ENCODE measurements at places on chromosomes 2 and 18.
A peak's percentile ranks its signal among the peaks of the same experiment; 100 is the strongest.

GRCh38 chr2:229798446-229799155 lies 84.2 kb upstream of the DNER start:
- DNase-seq: no peak

DNA sequence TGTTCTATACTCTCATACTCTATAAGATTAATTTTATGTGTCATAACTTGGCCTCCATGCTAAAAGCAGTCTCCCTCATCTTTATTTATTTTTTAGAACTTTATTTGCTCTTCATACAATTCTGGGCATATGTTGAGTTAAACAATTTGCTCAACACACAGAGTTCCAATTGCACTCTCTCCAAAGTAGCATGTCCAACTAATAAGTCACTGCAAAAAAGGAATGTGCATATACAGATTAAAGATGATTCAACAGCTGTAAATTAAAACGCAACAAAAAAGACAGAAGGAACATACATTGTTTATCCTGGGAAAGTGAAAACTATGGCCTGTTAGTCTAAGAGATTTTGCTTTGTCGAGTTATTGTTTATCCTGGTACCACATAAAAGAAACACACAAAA lies 277.7 kb upstream of the ACVR2A start:
- no peak for DNase-seq

GRCh38 chr18:60044290-60045006 lies 144.7 kb downstream of the PMAIP1 start:
- DNase-seq: no peak

DNA sequence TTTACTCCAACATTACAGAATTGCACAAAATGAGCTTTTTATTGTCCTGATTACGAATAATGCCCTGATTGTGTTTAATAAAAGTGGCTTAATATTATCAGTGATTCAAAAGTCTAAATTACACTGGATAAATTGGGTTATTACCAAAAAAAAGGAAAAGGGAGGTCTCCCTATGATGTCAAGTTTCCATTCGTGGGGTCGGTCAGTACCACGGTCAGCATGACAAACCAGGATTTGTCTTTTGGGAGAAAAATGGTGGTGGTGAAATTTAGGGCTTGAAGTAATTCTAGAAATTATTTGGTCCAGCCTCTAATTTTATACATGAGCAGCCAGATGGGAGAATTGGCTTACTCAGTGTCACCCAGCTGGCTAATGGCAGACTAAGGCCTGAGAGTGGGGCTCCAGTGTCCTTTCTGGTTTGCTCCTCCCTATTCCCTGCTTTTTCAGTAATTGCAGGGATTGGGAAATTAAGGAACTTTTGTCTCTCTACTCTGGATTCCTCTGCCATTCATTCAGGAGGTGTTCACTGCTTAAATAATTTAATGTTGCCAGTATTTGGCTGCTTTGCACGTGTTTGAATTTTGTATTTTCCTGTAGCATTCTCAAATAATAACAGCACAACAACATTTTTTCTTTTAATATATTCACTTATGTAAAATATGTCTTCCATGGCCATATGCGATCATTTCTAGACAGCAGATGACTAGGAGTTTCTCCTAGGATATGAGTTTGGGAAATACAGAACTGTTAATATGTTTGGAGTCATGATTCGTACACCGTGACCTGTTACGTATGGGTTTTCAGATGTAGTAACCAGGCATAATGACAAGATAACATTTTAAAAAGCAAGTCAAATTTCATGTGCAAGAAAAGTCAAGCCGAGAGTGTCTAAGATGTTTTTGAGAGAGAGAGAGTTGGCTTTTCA lies 128.9 kb upstream of the NOSTRIN start:
- DNase-seq: no peak

DNA sequence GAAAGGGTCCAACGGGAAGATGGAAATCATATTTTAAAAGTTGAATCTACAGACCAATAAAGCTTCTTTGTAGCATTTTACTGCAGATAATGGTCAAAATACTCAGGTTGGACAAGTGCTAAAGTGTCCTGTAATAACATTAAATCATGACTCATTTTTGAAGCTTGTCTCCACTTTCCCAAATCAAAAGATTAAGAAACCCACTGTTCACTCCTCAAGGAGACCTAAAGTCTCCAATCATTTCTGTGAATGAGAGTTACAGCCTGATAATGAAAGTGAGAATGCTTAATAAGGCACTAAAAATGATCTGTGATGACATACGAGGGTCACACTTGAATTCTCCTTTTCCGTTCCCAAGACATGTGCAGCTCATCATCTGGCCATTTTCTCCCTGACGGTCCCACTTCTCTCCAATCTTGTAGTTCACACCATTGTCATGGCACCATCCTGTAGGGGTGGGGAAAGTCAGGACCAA lies 53.4 kb downstream of the ATIC start:
- no peak for DNase-seq

DNA sequence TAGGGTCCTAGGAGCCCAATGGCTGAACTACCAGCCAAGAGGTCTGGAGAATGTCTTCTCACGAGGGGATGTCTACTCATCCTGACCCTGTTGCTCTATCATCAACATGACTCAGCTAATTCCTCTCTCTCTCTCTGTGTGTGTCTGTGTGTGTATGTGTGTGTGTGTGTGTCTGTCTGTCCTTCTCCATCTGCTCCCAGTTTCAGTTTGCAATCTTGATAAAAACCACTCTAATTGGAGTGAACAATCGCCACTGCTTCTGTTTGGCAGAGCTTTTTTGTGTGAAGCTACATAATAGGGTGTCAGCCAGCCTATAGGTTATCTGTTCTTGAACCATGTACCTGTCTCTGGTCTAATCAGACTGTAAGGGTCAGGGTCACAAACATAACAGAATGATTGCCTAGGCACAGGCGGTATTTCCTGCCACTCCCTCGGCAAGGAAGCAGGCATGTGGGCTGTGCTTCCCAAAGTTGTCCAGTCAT lies 219.8 kb downstream of the SH3BP4 start:
- DNase-seq: no peak

GRCh38 chr2:229129738-229130371 lies 141.2 kb downstream of the PID1 start:
- DNase-seq: no peak

DNA sequence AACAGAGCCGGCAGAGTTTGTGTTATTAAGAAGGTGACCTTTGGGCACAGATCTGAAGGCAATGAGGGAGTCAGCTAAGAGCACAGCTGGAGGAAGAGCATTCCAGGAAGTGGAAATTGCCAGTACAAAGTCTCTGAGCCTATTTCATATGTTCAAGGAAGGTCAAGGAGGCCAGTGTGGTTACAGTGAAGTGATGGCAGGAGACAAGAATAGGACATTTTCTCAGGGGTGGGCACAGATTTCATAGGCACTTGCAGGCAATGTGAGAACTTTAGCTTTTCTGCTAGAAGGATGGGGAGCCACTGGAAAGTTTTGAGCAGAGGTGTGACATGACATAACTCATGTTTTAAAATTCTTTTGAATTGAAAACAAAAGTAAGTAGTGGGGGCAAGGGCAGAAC lies 50.3 kb downstream of the ARHGAP25 start:
- DNase-seq: no peak

- no peak for DNase-seq
Measured at GRCh38 chr2:68237404-68237803, 14.9 kb downstream of the PPP3R1 start.

GRCh38 chr2:10906926-10907625 lies 4.7 kb upstream of the KCNF1 start:
- DNase-seq: no peak

GRCh38 chr2:59804732-59805131 lies 748.7 kb downstream of the BCL11A start:
- no peak for DNase-seq

- DNase-seq: peak; percentile 77
Measured at GRCh38 chr2:38806015-38806732, 28.2 kb downstream of the GEMIN6 start.

DNA sequence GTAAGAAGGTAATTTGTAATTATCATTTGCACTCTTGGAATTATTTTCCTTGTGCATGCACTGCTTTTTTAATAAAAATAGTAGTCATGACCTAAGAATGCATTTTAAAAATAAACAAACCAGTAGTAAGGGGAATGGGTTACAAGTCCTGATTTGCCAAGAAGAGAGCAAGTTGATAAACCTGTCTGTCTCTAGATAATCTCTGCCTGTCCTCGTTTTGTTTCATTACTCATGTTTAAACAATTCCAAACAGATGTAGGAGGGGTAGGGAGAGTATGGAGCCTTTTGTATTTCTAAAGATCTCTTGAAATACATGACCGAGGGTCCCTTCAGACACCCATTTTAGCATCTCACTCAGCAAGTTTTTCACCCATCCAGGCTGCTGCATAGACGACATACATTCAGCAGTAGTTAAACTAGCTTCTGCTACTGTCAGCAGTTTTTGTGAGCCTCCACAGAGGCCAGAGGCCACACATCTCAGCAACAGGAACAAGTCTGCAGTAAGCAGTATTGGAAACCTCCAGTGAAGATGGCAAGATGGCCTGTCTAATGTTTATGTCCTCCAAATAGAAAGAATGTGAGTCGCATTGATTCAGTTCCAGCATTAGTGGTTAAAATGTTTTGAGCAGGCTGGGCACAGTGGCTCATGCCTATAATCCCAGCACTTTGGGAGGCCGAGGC lies 2.3 kb upstream of the EXOC6B start:
- no peak for DNase-seq

GRCh38 chr2:226131299-226131784 lies 668.3 kb downstream of the IRS1 start:
- no peak for DNase-seq

DNA sequence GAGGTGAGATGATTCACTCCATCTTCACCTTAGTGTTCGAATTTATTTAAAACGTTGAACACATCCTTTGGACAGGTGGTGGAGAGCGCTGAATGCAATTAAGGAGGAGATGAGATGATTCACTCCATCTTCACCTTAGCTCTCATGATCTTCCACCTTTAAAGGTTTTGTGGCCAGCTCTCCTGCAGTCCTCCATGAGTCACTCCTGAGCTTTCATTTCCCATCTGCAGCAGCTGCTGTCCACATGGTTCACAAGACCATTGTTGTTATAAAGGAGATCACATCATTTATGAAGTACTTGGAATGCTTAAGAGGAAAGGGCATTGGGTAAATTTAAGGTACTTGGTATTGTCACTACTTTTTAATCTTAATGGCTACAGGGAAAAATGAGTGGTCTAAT lies 298.5 kb downstream of the PAX3 start:
- no peak for DNase-seq

DNA sequence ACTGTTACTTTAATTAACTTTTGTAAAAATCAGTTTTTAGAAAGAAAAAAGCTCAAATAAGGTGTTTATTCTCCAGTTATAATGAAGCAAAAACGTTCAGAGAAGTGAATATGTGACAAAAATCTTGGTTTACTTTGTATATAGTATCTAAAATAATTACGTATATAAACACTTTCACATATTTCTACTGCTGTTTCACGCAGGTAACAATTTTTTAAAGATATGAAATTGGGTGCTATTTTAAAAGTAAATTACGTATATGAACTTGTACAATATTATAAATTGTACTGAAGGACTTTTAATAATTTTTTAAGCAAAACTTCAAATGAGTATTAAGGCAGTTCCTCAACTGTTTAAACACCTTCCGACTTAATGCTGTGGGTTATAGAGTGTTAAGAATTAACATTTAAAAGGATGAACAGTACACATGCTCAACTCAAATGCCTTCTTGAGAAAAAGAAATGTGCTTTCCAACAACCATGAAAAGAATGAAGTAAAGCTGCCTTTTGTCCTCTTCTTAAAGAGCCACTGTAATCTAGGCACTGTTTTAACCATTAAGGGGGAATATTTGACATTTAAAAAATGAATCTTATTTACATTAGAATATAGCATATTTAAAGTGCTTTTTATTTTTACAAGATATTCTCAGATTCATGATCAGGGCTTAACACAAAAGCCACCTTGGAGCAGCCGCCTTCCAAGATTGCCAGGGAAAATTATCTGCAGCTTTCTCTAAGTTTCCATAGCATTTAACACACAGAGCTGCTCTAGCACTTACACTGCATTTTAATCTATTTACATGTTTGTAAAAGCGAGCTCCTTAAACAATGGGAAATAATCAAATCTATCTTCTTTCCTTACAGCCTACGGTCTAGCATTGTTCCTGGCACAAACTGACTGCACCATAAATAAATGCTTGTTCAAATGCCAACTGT lies 56.5 kb upstream of the CDKL4 start:
- no peak for DNase-seq

DNA sequence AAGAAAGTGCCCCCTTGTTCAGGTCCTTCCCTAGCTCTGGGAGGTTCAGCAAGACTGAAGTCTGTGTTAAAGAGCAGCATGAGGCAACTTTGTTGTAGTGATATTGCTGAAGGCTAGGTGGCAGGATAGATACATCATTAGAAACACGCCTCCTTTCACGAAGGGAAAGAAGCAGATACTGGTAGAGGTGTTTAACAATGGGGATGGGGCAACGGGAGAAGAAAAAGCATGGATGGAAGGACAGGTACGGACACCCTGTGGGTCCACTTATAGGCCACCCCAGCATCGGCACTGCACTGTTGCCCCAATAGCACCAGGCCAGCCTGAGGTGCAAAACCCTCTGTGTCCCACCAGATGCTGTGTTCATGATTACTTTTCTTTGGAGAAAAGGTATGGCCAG lies 3.5 kb upstream of the IGFBP5 start:
- peak; percentile 78 for DNase-seq

- DNase-seq: peak; percentile 48
Measured at GRCh38 chr2:155310589-155310988, 612.1 kb downstream of the KCNJ3 start.

- DNase-seq: no peak
Measured at GRCh38 chr2:24971286-24971535, 544 bp downstream of the DNAJC27 start.

- no peak for DNase-seq
Measured at GRCh38 chr2:71783815-71784214, 330.5 kb downstream of the DYSF start.

GRCh38 chr2:39567507-39567906 lies 98.2 kb upstream of the TMEM178A start:
- no peak for DNase-seq
